Activated CD4-positive, CD25-positive, alpha-beta regulatory T cell (primary cell): ENCODE measurements at places on chromosomes 5 and 9.

- DNase-seq = no peak
Measured at GRCh38 chr5:154993461-154993860, 20.1 kb upstream of the KIF4B start.

- no peak for DNase-seq
Measured at GRCh38 chr5:171386861-171387344, 746 bp upstream of the NPM1 start.

- no peak for DNase-seq
Measured at GRCh38 chr5:172602783-172603231, 38.3 kb upstream of the NEURL1B start.

- peak; percentile 65 for DNase-seq
Measured at GRCh38 chr5:138641547-138642298, 66.5 kb upstream of the HSPA9 start.

DNA sequence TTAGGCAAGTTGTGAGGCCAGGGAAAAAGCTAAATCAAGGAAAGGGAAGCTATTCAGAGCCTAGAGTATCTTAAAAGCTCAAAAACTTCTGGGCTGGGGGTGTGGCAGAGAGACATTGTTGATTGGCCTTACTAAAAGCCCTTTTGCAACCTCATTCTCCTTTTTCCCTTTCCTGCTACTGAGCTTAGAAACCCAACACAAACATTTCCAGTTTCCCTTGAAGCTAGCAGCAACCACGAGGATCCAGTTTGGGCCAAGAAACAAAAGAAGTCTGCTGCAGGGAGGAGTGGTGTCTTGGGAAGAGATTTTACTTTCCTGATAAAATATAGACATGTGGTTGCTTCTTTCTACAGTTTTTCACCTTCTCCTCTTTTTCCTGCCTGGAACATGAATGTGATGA, 135.5 kb upstream of the KLF9 start:
- no peak for DNase-seq

DNA sequence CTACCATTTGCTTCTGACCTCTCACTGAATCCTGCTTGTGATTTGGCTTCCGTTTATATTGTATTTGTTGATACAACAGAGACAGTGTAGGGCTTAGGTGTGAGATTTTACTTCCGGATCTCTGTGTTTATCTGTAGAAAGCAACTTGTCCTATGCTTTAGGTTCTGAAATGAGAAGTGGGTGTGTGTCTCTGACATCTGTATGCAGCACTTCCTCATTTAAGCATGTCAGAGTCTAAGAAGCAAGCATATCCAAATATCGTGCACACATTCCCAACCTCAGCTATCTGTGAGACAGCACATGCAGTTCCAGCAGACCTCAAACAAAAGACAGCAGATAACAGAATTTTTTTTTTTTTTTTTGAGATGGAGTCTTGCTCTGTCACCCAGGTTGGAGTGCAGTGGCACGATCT, 16.3 kb downstream of the KLF9 start:
- DNase-seq = no peak

- no peak for DNase-seq
Measured at GRCh38 chr9:4983601-4984165, 1.4 kb upstream of the JAK2 start.

DNA sequence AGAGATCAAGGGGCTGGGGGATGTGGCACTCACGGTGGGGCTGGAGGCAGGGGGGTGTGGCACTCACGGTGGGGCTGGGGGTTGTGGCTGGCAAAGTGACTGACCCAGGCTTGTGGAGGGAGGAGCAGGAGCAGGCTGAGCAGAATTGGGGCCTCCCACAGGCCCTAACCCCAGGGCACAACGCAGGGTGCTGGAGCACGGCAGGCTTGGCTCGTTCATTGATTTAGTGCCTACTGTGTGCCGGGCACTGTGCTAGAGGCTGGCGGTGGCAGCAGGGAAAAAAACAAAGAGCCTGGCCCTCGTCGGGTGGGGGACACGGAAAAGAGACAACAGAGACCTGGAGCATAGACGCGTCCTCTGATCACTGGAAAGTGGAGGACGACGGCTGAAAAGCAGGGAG, 80.9 kb downstream of the HMCN2 start:
- DNase-seq = no peak

DNA sequence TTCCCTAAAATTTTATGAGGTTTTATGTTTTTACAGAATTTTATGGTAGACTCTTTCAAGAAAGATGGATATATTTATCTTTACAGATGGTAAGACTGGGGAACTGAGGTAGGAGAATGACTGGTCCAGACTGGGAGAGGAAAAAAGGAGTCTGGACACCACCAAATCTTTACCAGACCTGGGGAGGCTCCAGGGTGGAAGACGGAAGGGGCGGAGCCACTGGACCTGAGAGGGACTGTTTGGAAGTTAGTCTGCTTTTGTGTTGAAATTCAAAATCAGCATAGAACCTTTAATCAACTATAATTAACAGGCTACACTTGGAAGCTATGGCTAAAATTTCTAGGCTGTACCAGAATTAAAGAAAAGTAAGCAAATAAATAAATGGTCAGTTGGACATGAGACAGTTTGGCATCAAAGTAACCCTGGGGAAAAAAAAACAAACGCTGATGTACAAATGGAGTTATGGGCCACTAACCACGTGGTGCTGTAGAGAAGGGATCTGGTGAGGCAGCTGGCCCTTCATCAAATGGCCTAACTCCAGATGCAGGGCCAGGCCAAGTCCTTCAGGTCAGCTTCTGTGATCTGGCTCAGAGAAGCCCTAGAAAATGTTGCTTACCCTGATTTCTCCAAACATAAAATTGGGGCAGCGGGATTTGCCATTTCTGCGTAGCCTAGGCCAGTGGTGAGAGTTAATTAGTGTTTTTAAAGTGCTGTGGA, 155.1 kb downstream of the ARSB start:
- DNase-seq = no peak

- DNase-seq = no peak
Measured at GRCh38 chr9:69317894-69318293, 7.1 kb upstream of the ENTREP1 start.
